ENCODE measurements at places on chromosomes 2 and 18.
A peak's percentile ranks its signal among the peaks of the same experiment; 100 is the strongest.

DNA sequence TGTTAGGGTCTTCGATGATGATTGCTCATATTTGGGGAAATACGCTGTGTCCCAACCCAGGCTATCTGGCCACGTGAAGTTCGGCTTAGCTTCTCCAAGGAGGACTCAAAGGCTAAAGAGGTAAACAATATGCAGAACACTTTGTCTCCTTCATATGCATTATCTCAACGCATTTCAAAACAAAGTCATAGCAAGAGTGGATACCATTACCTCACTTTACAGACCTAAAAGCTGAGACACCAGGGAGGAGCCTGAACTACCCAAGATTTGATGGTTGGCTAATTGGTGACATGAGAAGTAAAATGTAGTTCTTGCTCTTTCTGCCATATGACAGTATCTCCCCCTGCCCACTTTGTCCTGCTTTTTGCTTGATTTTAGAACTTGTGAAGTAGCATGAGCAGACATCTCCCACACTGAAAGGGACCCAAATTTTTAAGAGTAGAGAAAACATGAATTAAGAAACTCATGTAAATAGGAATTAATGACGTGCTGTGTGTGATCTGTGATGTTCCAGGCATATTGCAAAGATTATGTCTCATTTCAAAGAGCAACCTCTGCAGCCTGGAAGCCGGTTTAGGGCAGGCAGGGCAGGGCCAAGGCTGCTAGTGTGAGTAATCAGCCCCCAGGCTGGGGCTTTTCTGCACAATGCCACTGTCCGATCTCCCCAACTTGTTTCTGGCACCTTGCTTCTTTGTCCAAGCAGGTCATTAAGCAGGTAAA, 144.5 kb downstream of the BCL11A start:
- no peak for DNase-seq

GRCh38 chr2:28252311-28252710, 140.3 kb upstream of the FOSL2 start:
- no peak for DNase-seq

- no peak for DNase-seq
Measured at GRCh38 chr18:79491081-79491551, 95.4 kb downstream of the NFATC1 start.

DNA sequence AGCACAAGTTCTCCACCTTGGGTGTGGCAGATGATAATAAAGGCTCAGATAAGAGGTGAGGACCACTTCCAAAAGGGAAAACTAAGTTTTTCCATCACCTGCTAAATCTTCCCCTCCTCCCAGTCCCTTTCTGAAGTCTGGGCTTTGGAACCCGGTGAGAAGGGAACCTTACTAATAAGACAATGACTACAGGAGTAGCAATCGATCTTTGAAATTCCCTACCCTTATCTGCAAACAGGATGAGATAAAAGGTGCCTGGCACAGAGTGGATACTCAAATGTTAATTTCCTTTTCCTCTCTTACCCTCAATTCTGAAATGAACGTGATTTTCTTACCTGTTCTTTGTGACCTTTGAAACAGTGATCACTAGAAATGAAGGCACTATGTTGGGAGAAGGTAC, 69.7 kb upstream of the NARS1 start:
- no peak for DNase-seq

- no peak for DNase-seq
Measured at GRCh38 chr2:144946263-144946662, 426.3 kb upstream of the ZEB2 start.

- no peak for DNase-seq
Measured at GRCh38 chr2:203849010-203849409, 18.6 kb upstream of the CTLA4 start.

- no peak for DNase-seq
Measured at GRCh38 chr2:162365392-162365791, 21.5 kb downstream of the GCA start.

GRCh38 chr2:10755621-10756020, 34.2 kb downstream of the ATP6V1C2 start:
- no peak for DNase-seq

- no peak for DNase-seq
Measured at GRCh38 chr2:66824926-66825325, 390.0 kb downstream of the MEIS1 start.

GRCh38 chr2:152718909-152719645, 657 bp downstream of the ARL6IP6 start:
- DNase-seq = peak; percentile 23

GRCh38 chr2:241081643-241082340, 20.3 kb downstream of the MTERF4 start:
- no peak for DNase-seq

- no peak for DNase-seq
Measured at GRCh38 chr2:56040834-56041233, 117.3 kb upstream of the EFEMP1 start.

GRCh38 chr2:42106257-42106816, 58.5 kb downstream of the PKDCC start:
- DNase-seq = no peak

- no peak for DNase-seq
Measured at GRCh38 chr2:149420053-149420963, 89.9 kb downstream of the LYPD6 start.

GRCh38 chr2:241289053-241289452, 26.4 kb downstream of the HDLBP start:
- DNase-seq = no peak

DNA sequence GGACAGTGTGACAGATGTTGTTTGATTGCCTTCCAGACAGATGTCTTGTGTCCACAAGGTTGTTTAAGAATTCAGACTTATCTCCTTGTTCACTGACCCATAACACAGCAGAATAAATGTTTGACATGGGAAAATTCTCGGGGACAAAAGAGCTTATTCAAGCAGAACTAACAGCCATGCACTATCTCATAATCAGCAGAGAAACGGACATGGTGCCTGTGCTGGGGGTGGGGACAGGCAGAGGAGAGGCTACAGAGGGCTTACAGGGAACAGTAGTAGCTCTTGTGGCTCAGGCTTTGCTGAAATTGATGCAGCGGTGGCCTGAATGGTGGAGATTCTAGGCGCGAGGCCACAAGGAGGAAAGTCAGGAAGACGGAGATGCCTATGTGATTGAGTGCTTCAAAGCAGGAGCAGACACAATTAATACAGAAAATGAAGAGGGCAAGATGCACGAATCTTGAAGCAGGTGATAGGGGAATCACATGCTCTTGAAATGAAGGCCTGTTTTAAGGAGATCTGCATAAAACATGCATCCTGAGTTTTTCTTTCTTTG, 62.0 kb upstream of the CAB39 start:
- DNase-seq = no peak

DNA sequence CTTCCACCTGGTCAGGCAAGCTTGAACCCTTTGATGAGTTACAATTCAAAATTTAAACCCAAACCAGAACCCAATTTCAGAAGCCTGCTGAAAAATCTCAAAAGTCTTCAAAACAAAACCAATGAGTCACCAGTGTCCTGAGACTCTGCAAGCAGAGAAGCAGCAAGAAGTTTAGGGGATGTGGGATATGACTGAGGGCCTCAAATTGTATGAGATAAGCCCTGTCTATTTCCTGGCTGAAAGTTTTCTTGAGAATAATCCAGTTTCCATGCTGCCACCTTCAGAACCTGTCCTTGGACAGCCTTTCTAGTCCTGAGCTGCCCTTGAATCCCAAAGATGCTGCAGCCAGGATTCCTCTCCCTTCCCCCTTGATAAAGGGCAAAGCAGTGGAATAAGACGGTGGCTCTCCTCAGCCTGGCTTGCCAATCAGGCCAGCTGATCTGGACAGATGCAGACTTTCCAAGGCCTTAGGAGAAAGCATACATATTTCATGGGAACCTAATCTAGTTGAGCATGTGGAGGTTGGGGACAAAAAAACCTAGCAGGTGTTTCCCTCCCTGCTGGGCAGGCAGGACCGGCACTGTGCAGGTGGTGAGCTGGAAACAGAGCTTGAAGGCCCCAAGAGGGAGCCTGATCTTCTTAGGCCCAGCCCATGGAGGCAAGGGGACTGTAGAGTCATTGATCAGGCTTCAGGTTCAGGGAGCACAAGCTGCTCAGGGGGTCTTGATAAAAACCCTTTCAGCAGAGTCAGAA, 278.0 kb upstream of the MGAT5 start:
- DNase-seq = no peak

- peak; percentile 17 for DNase-seq
Measured at GRCh38 chr2:106575955-106576354, 88.8 kb downstream of the CD8B2 start.

GRCh38 chr2:41906338-41906725, 141.5 kb upstream of the PKDCC start:
- DNase-seq = peak; percentile 25

- DNase-seq = no peak
Measured at GRCh38 chr2:230949966-230950873, 25.2 kb upstream of the GPR55 start.

- peak; percentile 27 for DNase-seq
Measured at GRCh38 chr18:49663899-49664890, 102.3 kb downstream of the LIPG start.

DNA sequence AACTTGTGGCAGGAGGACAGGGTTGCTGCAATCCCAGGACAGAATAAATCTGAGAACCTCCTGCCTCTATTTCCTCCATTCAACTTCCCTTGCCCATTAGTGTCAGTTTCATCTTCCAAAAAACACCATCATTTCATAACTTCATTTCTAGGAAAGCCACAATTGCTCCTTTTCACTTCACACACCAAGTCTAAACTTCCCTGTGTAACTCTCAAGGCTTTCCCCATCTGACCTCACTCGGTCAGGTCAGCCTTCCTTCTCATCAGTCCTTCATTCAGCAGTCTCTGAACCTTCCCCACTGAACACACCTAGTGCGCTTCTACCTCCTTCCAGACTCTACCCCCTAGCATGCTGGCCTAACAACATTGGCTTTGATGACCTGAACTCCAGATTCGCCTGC, 35.8 kb downstream of the TCF7L1 start:
- no peak for DNase-seq

GRCh38 chr2:135997380-135997779, 12.0 kb upstream of the DARS1 start:
- DNase-seq = no peak

DNA sequence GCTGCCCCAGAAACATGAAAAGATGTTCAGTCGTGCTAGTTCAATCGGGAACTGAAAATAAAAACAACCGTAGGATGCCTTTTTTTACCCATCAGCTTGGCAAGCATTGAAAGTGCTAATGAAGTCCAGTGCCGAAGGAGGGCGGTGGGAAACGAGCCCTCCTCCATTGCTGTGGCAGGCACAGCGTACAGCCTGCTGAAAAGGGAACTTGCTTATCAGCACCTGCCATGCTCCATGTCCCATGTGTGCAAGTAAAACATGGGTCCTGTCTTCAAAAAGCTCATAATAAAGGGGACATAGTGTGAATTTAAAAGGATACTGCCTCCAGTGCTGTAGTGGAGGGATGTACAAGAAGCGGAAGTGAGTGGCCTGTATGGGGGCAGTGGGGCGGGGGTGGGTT, 82.4 kb downstream of the ARMC9 start:
- no peak for DNase-seq

GRCh38 chr18:59005262-59005661, 134.4 kb upstream of the SEC11C start:
- DNase-seq = peak; percentile 82

DNA sequence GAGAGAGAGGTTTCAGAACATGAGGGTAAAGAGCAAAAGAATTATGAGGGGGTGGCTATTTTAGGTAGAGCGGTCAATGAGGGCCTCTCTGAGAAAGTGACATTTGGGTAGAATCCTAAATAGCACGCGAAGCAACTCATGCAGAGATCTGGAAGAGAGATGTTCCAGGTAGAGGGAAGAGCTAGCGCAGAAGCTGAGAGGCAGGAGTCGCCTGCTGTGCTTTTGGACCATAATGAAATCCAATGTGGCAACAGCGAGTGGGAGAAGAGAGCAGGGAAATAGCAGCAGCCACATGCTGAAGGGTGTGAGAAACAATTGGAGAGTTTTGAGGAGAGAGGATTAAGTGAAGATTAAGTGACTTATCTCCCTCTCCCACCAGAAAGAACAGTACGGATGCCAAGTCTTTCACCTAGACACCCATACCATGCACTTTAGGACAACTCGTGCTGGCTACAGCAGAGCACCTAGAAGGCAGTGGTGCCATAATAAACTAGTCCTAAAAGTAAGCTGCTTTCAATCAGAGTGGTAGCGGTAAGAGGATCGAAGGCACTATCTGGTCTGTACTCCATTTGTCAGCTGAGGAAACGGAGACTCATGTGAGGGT, 129.7 kb downstream of the LRP2 start:
- DNase-seq = no peak

DNA sequence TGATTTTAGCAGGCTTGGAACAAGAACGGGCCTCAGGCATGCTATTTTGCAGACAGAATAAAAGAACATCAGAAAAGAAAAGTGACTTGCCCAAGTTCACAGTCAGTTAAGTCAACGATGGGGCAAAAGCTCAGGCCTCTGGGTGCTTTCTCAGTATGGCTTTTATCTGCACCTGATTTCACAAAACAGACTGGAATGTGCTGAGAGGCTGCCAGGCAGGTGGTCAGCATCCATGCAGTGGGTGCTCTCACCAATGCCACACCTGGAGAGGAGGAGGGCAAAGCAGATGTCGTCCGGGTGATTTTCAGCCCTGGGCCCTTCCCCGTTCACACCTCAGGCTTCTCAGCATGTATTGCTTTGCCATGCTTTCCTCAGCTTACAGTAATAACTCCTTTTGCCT, 854.6 kb downstream of the RNF144A start:
- no peak for DNase-seq

- DNase-seq = no peak
Measured at GRCh38 chr2:236603361-236604015, 33.9 kb downstream of the ACKR3 start.

GRCh38 chr2:120334068-120334467, 11.9 kb upstream of the INHBB start:
- no peak for DNase-seq

DNA sequence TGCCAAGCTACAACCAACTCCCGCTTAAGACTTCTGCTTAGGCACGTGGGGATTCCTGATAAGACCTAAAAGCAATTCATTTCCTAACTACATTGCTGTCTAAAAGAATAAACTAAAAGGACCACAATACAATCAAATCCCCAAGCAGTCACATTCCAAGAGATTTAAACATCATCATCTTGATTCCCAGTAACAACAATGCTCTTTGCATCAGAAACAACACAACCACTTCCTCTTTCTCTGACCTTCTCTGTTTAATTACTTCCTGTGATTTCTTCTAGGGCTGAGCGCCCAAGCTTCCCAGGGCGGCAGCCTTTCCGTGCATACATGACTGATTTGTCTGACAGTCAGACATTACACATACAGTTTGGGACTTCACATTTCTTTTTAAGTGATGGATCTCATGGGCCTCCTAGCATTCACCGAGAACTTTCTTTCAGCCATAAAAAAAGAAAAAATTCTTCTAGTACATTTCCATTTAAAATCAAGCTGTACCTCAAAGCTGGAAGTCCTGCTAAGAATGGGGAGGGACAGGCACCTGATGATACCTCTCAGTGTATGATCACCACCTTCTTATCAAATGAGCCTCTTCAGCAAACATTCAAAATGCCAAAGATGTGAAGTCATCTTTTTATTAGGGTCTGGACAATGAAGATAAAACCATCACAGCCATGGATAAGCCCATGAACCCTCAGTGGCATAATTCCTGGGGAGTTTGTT, 11.5 kb downstream of the SPRED2 start:
- peak; percentile 61 for DNase-seq

- no peak for DNase-seq
Measured at GRCh38 chr2:43025709-43026295, 200.6 kb downstream of the ZFP36L2 start.

- peak; percentile 40 for DNase-seq
Measured at GRCh38 chr2:98623657-98624056, 15.3 kb downstream of the UNC50 start.
